Thyroid gland (tissue), 4 donors: ENCODE measurements at places on chromosomes 6 and 20. TPM values are rescaled to one million over a fixed set of nuclear protein-coding genes. Genes with fewer than 3 reads are reported as not detected.
A peak's percentile ranks its signal among the peaks of the same experiment; 100 is the strongest.

GRCh38 chr6:107658920-107659865, 164.9 kb downstream of the SCML4 start:
- no peak overlapping the region for H3K4me3 ChIP-seq
- no peaks in the 10 kb centered on the region for H3K36me3 ChIP-seq
- no peak overlapping the region for H3K27ac ChIP-seq
- H3K4me1 ChIP-seq = peaks cover 2% of the 10 kb centered on the region
- DNase-seq = no peak

DNA sequence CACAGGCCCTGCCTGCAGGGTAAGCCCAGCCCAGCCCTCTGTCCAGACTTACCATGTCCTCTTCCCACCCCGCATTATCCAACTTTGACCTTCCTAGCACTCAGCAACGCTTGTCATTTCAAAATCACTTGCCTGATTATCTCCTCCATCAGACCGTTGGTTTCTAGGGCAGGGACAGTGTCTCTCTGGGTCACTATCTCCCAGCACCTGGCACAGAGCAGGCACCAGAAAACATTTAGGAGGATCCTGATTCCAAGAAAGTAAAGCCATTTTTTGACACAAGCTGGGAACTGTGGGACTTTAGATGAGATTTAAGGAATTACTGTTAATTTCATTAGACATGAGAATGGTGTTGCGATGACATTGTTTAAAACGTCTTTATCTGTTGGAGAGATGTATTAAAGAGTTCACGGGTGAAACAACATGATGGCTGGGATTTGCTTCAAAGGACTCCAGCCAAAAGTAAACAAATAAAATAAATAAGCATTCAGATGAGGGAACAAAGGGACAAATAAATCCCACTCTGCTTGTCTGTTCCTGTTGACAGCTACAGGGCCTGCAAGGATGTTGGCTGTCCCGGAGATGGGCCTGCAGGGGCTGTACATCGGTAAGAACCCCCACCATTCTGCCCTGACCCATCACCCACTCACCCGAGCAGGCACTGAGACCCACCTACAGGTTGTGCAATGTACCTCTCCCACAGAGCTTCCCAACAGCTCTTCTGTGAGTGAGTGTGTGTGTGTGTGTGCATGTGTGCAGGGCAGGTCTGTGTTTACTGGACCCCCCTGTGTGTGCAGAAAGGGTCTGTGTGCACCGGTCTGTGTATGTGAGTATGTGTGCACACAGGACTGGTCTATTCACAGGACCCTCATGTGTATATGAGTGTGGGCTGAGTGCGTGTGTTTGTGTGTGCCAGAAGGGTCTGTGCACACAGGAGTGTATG, 5.9 kb downstream of the HSPA12B start:
- H3K4me3 ChIP-seq = no peak overlapping the region
- peaks cover 8% of the 10 kb centered on the region for H3K4me1 ChIP-seq
- H3K27me3 ChIP-seq = no peaks in the 10 kb centered on the region
- no peak for DNase-seq

DNA sequence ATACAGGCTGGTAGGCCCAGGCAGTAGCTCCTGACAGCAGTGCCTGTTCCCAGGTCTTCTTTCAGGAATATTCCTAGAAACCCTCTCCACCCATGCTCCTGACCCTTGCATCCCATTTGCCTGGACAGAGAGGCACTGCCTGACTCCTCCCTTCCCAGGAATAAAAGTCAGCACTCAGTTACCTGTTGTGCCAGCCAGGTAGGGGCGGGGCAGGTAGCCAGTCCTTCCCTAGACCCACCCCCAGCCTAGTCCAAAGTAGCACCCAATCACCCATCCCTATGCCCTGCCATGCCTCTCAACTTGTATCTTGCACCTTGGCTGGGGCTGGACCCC, 129.9 kb downstream of the MRPL14 start:
- H3K36me3 ChIP-seq = no peaks in the 10 kb centered on the region
- no peak overlapping the region for H3K27ac ChIP-seq
- H3K4me3 ChIP-seq = no peak overlapping the region
- H3K4me1 ChIP-seq = peaks cover 25% of the 10 kb centered on the region
- no peaks in the 10 kb centered on the region for H3K27me3 ChIP-seq

GRCh38 chr6:26351544-26351953, 13.4 kb upstream of the BTN3A2 start:
- H3K4me3 ChIP-seq = no peak overlapping the region
- no peaks in the 10 kb centered on the region for H3K27me3 ChIP-seq
- no peak for DNase-seq
- no peaks in the 10 kb centered on the region for H3K36me3 ChIP-seq
- no peaks in the 10 kb centered on the region for H3K4me1 ChIP-seq

DNA sequence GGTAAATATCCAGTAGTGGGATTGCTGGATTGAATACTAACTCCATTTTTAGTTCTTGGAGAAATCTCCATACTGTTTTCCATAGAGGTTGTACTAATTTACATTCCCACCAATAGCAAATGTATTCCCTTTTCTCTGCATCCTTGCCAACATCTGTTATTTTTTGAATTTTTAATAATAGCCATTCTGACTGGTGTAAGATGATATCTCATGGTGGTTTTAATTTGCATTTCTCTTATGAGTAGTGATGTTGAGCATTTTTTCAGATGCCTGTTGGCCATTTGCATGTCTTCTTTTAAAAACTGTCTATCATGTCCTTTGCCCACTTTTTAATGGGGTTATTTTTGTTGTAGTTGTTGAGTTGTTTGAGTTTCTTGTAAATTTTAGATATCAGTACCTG, 253.2 kb downstream of the HAO1 start:
- H3K4me1 ChIP-seq = no peaks in the 10 kb centered on the region
- no peaks in the 10 kb centered on the region for H3K27me3 ChIP-seq
- no peak for DNase-seq
- H3K27ac ChIP-seq = no peak overlapping the region

DNA sequence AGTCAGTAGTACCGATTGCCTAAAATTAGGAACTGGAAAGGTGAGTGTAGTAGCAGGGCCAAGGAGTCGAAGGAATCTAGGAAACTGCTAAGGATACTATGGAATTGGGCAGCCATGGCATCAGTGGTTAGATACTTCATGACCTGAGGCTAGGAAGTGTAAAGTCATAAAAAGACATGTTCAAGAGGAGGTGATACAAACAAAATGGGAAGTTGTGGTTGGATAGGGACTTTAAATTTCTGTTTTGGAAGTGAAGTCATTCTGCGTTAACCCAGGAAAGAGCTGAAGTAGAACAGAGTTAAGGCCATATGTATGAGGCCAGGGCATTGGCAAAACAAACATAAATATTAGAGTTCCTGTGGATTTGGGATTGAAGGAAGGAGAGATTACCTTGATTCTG, 88.6 kb upstream of the TMEM181 start:
- no peak overlapping the region for H3K27ac ChIP-seq
- no peaks in the 10 kb centered on the region for H3K4me1 ChIP-seq
- H3K36me3 ChIP-seq = peaks cover under 1% of the 10 kb centered on the region
- H3K4me3 ChIP-seq = no peak overlapping the region

DNA sequence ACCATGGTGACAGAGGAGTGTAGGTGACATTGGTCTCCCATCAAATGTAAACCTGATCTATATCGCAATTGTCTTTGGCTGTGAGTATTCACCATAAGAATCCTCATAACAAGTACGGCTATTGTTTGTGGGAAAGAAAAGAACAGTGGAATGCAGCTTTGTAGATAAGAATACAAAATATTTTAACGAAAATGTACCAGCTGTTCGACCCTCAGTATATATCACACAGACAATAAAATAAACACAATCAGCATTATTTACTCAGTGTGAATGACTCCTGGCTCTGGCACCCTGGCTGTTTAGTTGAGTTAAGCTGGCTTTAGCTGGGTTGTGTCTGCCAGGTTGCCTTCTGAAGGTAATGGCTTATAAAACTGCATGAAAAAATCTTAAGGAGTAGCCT, 43.4 kb downstream of the SNRNP48 start:
- no peak for DNase-seq
- peaks cover 8% of the 10 kb centered on the region for H3K4me1 ChIP-seq
- H3K4me3 ChIP-seq = no peak overlapping the region
- H3K27me3 ChIP-seq = no peaks in the 10 kb centered on the region
- H3K27ac ChIP-seq = no peak overlapping the region

DNA sequence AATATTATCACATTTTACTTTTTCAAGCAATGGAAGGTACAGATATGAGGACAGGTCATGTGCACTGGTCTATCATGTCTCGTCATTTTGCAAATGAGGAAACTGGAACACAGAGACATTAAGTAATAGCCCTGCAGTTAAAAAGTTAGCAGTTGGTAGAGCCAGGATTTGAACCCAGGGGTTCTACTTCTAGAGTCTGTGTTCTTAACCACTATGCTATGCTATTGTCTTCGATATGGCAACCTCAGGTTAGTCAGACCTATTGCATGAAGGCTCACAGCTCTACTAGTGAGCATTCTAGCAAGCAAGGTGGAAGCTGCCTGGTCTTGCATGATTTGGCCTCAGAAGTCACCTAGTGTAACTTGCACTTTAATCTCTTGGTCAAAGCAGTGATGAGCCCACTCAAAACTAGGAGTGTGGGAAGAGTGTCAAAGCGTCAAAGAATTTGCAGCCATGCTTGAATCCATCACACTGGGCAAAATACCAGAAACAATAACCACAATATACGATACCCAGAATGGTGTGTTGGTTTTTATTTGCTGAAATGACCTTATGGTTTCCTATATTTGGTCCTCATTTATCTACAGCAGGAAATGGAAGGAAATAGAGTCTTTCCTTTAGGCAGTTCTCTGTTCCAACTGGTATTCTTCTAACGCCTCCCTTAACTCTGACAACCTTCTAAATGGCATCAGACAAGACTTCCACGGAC, 20.4 kb upstream of the BMP2 start:
- no peak overlapping the region for H3K27ac ChIP-seq
- no peak for DNase-seq
- H3K4me3 ChIP-seq = no peak overlapping the region
- no peaks in the 10 kb centered on the region for H3K4me1 ChIP-seq
- H3K36me3 ChIP-seq = no peaks in the 10 kb centered on the region

DNA sequence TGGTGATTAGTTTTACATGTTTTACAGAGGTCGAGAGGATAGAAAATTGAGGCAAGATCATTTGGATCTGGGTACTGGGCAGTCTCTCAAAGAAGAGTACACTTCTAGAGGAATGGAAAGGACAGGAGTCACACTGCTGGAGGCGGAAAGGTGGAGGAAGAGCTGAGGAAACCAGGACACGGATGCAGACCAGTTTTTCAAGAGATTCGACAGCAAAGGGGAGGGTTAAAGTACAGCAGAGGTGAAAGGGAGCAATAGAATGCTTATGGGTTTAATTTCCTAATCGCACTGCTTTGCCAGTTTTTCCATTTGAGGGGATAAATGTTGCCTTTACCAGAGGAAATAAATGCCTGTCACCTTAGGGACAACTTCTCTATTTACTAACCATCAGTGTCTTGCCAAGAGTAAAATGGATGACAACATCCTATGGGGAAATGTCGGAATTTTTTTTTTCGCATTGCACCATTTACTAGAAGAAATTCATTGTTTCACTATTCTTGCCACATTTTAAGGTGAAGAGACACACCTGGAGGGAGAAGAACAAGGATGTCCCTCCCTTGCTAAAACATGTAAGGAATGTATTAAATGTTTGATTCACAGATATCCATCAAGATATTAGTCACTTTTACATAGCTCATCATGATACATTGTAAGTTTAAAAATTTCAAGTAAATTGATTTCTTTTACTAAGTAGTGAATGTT, 226.6 kb downstream of the COL12A1 start:
- no peaks in the 10 kb centered on the region for H3K36me3 ChIP-seq
- H3K4me3 ChIP-seq = no peak overlapping the region
- H3K4me1 ChIP-seq = no peaks in the 10 kb centered on the region
- no peaks in the 10 kb centered on the region for H3K27me3 ChIP-seq
- H3K27ac ChIP-seq = no peak overlapping the region

- no peak overlapping the region for H3K4me3 ChIP-seq
- H3K27ac ChIP-seq = no peak overlapping the region
- peaks cover 15% of the 10 kb centered on the region for H3K36me3 ChIP-seq
- H3K4me1 ChIP-seq = peaks cover 24% of the 10 kb centered on the region
Observed at GRCh38 chr6:37481711-37482605, 17.7 kb downstream of the CCDC167 start.

DNA sequence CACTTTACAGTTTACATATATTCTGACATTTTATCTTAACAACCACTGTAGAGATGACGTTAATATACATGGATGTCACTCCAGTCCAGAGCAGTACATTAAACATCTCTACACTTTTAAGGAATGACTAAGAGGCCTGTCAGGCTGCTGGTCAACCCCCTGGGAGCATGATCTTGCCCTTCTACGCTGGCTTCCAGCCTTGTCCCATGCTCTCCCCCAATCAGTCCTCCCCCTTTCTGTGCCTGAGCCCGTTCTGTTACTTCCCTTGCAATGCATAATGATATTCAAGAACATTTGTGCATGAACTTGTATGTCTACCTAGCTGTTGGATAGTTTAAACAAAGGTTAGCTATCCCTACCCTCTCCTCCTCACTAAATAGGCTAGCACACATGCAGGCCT, 40.5 kb upstream of the PLCB4 start:
- DNase-seq = no peak
- H3K27ac ChIP-seq = no peak overlapping the region
- H3K36me3 ChIP-seq = no peaks in the 10 kb centered on the region

GRCh38 chr6:2883673-2884072, 19.4 kb downstream of the SERPINB9 start:
- H3K4me1 ChIP-seq = no peaks in the 10 kb centered on the region
- H3K36me3 ChIP-seq = no peaks in the 10 kb centered on the region
- H3K27ac ChIP-seq = no peak overlapping the region
- no peak overlapping the region for H3K4me3 ChIP-seq
- H3K27me3 ChIP-seq = no peaks in the 10 kb centered on the region
- DNase-seq = no peak

DNA sequence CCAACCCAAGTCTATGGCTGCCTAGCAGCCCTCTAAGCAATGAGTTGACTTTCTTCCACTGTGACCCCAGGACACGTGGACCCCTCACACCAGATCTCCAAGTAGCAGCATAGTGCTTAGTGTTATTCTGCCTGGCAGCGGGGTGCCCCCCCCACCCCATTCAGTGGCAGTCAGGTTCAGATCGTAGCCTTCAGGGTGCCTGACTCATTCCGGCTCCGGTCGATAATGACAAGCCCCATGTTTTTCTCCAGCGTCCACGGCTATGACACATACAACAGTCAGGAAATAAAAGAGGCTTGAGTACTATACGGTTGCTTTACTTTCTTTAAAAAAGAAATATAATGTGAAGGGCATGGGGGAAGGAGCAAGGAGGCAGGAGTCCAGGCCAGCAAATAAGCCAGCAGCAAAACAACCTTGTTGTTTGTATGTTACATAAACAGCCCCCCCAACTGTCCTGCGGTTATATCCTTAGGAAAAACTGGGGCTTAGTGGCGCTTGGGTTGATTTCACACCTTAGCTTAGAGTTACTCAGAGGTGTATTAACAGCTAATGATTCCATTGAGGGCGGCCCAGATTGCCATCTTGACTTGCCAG, 23.1 kb downstream of the GNAS start:
- H3K4me3 ChIP-seq = no peak overlapping the region
- H3K27me3 ChIP-seq = no peaks in the 10 kb centered on the region
- peak overlapping the region; percentile 91 for H3K27ac ChIP-seq
- DNase-seq = no peak

GRCh38 chr20:9262653-9263194, 193.8 kb downstream of the PLCB4 start:
- H3K4me3 ChIP-seq = no peak overlapping the region
- no peak overlapping the region for H3K27ac ChIP-seq
- no peaks in the 10 kb centered on the region for H3K4me1 ChIP-seq
- H3K27me3 ChIP-seq = no peaks in the 10 kb centered on the region
- DNase-seq = no peak

Gene HLA-C
- total RNA-seq = 281 TPM

Gene BPI
- not detected for total RNA-seq

Gene JARID2
- total RNA-seq = 8.1 TPM

Gene GNAS-AS1
- total RNA-seq = 1.9 TPM

Gene COL19A1
- not detected for total RNA-seq
